ENCODE measurements at places on chromosomes 6 and 20. TPM values are rescaled to one million over a fixed set of nuclear protein-coding genes. Genes with fewer than 3 reads are reported as not detected.

The TFB1M gene
- 36.1 TPM for total RNA-seq

The CRYBG1 gene
- total RNA-seq: 27.7 TPM

The IL17A gene
- not detected for total RNA-seq

The SMLR1 gene
- total RNA-seq: not detected

The PLA2G7 gene
- not detected for total RNA-seq

The KHDRBS2 gene
- not detected for total RNA-seq

The SAMD10 gene
- 0.87 TPM for total RNA-seq

The HCRTR2 gene
- not detected for total RNA-seq

The MYBL2 gene
- total RNA-seq: 16.8 TPM

The CD93 gene
- 1.00 TPM for total RNA-seq

The CLIC5 gene
- total RNA-seq: not detected

The TCP11 gene
- total RNA-seq: 0.25 TPM

The ZBTB46 gene
- 16.7 TPM for total RNA-seq

Measured in uterine smooth muscle cell (primary cell).